ENCODE measurements at places on chromosomes 6 and 20.

DNA sequence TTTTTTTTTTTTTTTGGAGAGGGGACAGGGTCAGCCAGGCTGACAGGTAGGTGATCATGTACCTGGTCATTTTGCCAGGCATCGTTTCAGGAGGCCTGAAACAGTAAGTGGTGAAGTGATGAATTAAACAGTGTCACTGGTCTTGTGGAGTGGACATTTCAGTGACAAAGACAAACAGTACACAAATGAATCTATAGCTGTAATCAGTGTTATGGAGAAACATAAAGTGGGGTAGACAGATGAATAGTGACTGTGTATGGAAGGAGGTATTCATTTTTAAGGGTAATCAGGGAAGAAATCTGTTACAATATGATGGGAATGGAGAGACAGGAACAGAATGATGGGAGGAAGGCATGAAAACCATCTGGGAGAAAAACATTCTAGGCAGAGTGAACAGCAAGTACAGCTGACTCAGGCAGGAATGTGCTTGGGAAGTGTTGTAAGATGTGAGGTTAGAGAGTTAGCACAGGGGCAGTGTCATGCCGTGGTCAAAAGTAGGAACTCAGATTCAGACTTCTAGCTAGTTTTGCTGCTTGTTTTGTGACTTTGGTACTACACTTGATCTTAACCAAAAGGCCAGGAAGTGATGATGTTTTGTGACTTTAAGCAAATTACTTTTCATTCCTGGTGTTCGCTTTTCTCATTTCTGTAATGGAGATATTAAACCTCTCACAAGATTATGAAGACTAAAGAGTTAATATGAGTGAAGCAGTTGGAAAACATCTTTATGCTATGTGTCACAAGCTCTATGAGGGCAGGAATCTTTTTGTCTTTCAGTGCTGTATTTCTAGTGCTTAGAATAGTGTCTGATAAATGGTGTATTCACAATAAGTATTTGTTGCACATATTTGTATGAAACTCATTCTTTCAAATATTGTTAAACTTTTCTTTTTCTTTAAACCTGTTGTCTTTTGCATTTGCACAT is 43.4 kb downstream of the QKI start:
- no peak for DNase-seq

DNA sequence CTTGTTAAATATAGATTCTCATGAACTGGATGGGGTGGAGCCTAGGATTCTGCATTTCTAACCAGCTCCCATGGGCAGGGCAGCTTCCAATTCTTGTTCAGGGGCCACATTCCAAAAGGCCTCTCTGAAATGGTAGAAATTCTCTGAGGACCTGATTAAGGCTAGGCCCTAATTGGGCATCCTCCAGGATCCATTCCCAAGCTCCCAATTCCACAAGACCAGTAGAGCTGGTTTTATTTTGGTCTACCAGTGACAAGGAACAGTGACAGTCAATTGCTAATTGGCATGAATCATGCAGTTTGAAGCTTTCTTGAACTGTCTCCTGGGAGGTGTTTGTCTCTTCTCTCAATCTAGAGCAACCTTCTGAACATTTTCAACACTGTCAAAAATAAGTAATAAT is 3.0 kb downstream of the THBD start:
- DNase-seq, result no peak

DNA sequence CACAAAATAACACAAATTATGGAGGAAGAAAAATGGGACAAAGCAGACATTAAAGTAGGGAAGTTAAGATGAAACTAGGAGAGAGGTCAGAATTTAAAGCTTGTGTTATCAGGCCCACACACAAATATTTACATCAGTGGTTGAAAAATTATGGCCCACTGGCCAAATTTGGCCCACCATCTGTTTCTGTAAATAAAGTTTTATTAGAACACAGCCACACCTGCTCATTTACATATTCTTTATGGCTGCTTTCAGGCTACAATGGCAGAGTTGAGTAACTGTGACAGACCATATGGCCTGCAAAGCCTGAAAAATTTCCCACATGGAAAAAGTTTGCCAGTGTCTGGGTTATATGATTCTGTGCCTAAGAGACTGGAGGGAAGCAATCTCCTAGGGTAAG is 49.0 kb downstream of the SLC22A23 start:
- DNase-seq, result no peak

DNA sequence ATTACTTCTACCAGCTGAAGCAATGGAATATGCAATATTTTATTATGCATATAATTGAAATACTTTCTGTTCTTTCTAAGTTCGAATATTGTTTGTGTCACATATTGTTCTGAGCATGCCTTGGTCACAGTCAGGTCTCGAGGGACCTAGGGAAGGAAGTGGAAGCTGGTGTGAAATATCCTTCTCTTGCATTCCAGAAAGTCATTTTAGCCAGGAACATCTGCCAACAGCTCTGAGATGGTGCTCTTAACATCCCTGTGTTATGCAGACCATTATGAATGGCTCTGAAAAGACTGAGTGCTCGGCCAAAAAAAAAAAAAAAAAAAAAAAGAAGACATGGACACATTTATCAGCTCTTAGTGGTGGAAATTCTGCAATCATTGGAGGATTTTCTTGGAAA is 132.7 kb upstream of the JAG1 start:
- DNase-seq, result no peak

DNA sequence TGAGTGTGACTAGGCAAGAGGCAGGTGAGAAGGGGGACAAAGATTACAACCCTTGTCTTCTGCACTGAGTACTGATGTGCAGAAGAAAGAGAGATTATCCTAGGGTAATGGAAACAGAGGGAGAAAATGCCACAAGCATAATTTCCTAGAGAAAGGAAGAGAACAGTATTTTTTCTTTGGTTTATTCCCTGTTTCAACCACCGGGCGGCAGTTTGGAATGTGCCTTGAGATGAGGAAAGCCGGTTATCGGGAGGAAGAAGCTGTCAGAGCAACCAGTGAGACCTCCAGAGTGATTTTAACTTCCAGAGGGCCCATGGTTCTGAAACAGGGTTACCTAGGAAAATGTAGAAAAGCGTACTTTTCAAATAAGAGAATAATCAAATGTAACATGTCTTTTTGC is 121.4 kb downstream of the REV3L start:
- DNase-seq, result no peak

DNA sequence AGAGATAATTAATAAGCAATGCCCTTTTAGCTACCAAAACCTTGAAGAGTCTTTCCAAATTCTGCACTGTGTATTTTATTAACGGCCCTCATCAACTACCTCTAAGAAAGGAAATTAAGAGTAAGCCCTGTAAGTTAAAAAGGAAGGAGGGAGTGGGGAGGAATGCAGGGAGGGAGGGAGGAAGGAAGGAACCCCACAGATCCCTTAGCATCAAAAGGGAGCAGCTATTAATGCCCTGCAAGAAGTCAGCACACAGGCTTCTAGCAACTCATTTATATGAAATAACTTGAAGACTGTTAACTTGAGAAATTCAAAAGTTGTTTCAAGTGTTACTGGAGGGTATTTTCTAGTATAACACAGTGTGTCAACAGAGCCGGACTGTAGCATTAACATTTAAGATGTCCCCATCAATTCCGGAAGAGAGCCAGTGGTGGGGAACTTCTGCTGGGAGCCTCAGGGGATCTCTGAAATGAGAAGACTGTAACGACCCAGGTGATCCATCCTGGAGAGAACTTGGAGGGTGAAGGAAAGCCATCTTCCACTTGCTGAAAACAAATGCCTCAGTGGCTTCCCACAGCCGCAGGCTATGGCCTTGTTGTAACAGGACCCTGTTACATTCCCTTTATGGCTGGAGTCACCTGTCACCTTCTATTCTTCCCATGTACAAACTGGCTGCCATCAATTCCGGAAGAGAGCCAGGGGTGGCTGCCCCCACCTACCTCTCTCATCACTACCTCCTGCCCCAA is 33.2 kb downstream of the SLC22A23 start:
- no peak for DNase-seq
